NCI-H1105 (cell line): ENCODE measurements at places on chromosomes 16 and 17.

GRCh38 chr16:70740914-70741782, 55.3 kb upstream of the MTSS2 start:
- DNase-seq: no peak

DNA sequence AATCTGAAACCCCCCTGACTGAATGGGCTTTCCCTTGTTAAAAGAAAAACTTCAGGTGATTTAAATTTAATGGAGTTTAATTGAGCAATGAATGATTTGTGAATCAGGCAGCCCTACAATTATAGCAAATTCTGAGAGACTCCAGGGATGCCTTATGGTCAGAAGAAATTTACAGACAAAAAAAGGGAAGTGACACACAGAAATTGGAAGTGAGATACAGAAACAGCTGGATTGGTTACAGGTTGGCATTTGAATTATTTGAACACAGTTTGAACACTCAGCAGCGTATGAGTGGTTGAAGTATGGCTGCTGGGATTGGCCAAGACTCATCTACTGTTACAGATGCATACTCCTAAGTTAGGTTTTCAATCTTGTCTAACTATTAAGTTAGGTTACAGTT, 19.0 kb upstream of the CPHXL start:
- no peak for DNase-seq

DNA sequence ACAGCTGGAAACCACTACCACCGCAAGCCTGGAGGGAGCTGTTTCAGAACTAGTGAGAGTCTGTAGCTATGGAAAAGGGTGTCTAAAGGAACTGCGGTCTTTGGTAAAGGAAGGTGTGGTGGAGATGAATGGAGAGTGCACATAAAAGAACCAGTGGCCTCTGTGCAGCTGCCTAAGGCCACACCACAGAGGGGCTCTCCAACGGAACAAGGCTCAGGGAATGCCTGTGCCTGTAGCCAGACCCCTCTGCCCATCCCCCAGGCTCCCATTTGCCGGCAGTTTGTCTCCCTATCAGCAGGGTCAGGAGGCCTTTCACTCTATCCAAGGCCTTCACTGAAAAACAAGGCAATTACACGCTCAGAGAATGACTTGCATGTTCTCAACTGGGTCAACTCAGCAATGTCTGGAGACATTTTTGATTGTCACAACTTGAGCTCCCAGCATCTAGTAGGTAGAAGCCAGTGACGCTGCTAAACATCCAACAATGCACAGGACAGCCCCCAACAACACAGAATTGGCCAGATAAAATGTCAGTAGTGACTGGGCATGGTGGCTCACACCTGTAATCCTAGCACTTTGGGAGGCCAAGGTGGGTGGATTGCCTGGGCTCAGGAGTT, 3.3 kb upstream of the FDXR start:
- DNase-seq: no peak

DNA sequence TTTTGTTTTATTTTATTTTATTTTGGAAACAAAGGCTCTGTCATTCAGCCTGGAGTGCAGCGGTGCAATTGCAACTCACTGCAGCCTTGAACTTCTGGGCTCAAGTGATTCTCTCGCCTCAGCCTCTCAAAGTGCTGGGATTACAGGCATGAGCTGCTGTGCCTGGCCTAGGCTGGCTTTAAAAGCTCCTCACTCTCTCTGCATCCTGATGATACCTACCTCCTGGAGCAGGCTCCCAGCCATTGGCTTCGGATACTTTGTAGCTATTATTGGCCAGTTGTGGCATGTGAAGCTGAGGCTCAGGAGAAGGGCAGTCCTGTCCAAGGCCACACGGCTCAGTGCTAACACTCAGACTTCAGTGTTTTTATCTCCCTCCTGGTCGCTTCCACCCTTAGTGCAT, 158.0 kb downstream of the SEC14L1 start:
- DNase-seq: no peak

DNA sequence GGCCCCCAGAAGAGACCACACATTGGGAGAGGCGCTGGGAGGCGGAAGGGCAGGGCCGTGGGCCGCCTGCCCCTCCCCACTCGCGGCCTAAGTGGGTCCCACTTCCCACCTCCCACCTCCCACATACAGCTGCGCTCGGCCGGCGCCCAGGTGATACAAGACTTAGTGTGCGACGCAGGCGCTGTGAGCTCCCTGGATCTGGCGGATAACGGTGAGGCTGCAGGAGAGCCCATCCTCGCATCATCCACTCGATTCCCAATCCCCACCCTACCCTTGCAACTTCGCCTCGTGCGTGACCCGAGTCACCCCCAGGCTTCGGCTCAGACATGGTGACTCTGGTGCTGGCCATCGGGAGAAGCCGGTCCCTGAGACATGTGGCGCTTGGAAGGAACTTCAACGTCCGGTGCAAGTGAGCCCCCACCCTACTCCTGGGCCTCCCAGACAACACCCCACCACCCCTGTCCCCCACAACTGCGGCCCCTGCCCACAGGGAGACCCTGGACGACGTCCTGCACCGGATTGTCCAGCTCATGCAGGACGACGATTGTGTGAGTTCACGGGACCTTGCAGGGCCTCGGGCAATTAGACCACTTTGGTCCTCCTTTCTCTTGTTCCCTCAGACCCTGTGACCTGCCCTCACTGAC, 3.9 kb downstream of the CARMIL2 start:
- DNase-seq: no peak

GRCh38 chr16:57899771-57900661, 70.9 kb downstream of the CNGB1 start:
- peak; percentile 42 for DNase-seq

DNA sequence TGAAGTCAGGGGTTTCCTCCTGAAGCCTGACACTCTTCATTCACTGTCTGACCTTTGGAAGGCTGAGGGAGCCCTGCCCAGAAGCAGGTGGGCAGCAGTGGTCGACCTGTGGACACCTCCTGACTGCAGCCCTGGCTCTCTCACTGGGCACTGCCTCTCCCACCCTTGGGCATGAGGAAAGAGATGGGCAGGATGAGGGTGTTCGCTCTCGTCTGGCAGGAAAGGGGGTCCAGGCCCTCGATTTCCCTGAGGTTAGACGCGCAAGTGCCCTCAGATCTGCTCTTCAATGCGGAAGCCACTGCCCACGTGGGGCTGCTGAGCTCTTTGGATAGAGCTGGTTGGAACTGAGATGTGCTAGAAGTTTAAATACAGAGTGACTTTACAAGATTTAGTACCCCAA, 171.9 kb downstream of the AHSP start:
- no peak for DNase-seq

DNA sequence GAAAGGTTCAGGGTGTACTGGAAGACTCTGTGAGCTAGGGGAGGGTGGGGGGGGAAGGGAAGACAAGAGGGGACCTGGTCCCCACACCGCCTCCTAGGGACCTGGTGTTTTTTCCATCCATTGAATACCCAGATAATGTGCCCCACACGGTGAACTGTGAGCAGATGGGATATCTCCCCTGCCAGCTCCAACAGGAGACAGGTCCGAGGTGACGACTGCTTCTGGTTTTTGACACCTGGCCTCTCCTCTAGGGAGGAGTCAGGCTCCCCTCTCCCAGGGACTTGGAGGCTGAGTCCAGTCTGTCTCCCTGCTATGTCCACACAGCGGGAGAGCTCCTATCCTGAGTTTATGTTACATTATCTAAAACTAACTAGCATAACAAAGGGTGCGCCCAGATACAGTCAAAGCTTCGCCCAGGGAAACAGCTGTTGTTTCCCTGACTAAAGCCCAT, 1.8 kb downstream of the MARVELD3 start:
- DNase-seq: no peak

DNA sequence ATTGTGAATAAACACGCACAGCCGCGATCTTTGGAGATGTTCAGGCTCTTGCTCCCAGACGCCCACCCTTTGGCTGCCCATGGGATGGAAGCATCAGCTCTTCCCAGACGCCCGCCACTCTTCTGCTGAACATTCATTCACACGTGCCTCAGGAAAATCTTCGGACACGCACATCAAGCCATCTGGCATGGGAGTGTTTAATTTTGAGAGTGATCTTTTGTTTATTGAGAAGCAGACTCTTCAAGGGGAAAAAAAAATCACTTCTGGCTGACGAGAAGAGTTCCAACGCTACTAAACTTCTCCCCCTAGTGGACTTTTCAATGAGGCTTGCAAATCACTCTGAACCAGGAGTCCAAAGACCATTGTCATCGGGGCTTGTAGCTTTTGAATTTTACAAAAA, 62.0 kb upstream of the NUDT7 start:
- peak; percentile 25 for DNase-seq

GRCh38 chr16:88982286-88983084, 5.5 kb upstream of the CBFA2T3 start:
- no peak for DNase-seq
